ENCODE measurements at places on chromosomes 4 and X.

DNA sequence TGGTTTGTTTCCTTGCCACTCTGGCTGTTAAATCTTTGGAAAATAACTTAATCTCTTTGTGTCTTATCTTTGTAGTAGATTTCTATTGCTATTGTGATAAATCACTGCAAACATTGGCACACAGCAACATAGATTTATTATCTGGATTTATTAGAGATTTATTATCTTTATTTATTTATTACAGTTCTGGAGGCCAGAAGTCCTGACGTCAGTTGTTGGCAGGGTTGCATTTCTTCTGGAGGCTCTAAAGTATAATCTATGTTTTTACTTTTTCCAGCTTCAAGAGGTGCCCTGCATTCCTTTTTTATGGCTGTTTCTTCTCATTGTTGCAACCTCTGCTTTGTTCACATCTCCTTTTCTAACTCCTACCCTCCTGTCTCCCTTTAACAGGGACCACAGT is 542.8 kb downstream of the GRXCR1 start:
- DNase-seq, result no peak

GRCh38 chrX:153886915-153887314 is 942 bp upstream of the L1CAM start:
- no peak for DNase-seq

DNA sequence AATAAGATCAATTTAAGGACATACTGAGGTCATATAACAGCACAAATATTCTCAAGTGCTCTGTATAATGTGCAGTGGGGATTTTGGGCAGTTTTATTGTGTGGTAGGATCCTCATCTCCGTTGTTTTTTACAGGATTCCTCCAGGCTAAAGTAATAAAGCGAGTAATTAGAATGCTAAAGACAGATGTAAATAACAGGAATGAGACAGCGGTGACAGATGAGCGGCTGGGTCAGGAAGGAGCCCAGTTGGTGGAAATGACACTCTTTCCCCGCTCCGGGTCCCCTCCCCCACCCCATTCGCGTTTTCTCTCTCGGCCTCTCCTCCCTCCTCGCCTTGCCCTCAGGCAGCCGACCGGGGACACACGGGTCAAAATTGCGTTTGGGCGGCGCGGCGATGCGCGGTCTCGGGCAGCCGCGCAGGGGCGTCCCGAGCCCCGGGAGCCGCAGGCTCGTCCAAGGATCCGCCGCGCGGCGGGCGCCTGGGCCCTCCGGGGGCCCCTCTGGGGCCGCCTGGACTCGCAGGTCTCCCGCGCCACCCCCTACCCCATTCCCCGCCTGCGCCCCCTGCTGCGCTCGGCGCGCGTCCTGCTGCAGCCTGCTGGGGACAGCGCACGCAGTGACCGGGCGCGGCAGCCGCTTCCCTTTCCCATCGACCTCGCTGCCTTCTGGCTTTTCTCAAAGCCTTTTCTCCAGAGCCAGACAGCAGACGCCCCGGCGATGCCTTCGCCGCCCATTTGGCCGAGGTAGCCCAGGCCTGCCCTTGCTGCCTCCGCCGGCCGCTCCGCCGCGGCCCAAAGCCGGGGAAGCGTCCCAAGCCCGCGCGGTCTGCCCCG is 16.2 kb downstream of the POU4F2 start:
- DNase-seq, result no peak

GRCh38 chrX:54633641-54634040 is 103.6 kb downstream of the GNL3L start:
- no peak for DNase-seq

DNA sequence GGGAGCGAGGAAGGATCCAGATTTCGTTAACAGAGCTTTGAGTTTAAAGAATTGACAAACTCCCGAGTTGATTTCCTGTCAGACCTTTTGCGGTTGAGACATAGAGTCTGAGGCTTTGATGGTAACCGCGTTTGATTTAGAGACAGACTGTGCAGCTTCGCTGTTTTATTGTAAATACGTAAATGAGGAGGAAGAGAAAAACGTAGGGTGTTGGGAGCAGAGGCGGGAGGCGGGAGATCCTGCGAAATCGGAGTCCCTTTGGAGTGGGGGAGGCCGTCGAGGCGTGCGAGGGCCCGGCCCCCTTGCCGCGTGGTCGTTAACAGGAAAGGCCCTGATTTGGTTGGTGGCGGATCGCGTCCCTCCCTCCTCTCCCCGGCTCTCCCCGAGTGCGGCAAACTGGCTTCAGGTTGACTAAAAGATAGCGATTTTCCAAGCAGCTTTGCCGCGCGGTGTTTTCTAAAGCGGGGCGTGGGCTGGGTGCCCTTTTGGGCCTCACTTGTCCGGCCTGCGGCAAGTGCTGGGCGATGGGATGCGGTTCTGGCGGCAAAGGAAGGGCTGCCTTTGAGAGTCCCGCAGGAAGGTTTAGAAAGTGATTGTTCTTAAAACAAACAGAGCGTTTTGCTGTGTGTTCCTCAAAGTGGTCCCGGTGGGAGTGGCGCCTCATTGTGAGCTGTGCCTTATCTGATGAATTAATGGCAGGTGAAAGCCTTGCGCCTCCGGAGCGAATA is 857 bp downstream of the SCML1 start:
- DNase-seq, result no peak

GRCh38 chr4:127586922-127587571 is 45.7 kb upstream of the INTU start:
- no peak for DNase-seq

- no peak for DNase-seq
Observed at GRCh38 chr4:29558789-29559188, 1161.4 kb upstream of the PCDH7 start.

DNA sequence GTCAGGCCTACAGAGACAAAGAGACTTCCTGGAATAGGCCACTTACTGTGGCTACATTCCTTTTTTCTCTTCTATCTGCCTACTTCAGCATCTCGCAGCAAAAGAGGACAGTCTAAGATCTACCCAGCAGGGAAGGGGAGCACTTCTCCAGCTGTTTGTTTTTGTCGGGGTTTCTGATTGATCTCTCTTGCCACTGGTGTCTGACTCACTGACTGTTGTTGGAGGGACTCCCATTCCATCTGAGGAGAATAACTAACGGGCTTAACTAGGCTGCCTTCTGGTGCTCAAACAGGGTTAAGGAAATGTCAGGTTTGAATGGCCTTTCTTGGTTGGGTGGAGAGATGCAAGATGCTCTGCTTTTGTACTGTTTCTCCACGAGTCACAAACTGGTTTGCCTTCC is 100.2 kb upstream of the TMEM164 start:
- no peak for DNase-seq

DNA sequence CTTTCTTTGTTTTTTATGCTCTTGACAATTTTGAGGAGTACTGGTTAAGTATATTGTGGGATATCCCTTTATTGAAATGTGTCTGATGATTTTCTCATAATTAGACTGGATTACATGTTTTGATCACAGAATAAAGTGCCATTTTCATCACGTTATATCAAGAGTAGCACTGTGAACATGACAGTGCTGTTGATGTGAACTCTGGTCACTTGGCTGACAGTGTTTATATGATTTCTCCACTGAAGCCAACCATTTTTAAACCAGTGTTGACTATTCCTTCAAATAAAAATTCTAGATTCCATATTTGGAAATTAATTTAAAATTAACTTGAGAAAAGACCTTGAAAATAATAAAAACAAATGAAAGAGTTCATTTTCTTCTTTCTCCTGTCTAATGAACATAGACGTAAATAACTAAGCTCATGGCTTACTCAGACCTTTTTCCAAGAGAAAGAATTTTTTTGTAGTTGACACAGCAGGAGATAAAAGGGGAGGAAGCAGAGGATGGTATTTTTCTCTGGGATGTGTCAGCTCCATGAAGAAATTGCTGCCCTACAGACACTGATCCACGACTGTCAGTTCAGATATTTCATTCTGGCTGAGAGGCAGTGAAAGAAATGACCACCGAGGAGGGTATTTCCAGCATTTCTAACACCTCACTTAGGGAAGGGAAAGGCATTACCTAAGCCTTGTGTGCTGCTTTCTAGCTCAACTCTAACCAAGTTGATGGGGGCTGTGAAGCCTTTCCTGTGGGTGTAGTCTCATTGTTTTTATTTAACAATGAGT is 150.9 kb upstream of the ANK2 start:
- DNase-seq, result no peak

- no peak for DNase-seq
Observed at GRCh38 chrX:17047224-17047623, 100.8 kb downstream of the REPS2 start.

DNA sequence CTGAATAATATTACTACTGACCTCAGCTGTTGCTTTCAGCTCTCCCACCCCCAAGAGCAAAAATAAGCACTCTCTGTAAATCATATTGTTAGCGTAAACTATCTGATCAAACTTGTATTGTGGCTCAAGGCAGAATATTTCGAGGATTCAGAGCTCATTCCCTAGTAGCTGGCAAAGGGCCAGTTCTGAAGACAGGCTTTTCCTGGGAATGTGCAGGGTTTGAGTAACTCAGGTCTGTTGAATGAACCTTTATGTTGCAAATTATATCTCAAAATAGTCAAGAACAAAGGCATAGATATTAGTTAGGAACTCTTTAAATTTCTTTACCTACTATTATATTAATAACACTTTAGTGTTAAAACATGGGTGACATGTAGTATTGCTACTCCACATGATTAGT is 454.9 kb downstream of the CCSER1 start:
- no peak for DNase-seq

DNA sequence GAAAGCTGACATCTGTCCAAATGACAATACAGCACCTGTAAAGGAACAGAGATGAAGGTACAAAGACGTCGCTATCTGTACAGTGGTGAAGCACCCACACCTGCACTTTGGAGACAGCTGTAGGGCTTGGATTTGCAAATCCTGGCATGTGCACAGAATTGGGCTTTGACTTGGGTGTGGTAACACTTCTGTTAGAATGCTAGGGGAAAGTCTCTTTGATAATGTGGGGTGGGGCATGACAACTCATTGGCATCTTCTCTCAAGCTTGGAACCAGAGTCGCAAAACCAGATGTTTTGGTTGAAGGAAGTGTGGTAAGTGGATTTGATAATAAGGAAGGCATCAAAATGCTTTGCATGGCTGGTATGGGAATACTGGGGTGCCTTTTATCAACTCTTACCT is 55.5 kb downstream of the VCX3B start:
- no peak for DNase-seq

GRCh38 chr4:8241895-8242696 is 27.5 kb upstream of the HTRA3 start:
- no peak for DNase-seq

GRCh38 chr4:98467627-98468072 is 190.8 kb downstream of the TSPAN5 start:
- no peak for DNase-seq

DNA sequence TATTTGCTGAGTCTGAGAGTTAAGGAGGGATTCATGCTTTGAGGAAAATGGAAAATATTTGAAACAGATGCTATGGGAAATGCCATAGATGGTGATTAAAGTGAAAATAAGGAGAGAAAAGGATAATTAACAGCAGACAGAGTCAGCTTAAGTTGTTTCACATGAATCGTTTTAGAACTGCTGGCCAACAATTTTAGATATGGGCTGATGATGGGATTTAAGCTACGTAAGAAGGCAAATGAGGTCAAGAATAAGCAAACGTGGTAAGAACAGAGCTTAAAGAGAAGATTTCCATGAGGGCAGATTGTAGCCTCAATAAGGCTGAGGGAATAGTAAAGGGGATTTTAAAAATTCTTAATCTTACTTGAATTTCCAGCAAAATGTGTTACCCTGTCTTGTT is 77.9 kb downstream of the MFAP3L start:
- no peak for DNase-seq

DNA sequence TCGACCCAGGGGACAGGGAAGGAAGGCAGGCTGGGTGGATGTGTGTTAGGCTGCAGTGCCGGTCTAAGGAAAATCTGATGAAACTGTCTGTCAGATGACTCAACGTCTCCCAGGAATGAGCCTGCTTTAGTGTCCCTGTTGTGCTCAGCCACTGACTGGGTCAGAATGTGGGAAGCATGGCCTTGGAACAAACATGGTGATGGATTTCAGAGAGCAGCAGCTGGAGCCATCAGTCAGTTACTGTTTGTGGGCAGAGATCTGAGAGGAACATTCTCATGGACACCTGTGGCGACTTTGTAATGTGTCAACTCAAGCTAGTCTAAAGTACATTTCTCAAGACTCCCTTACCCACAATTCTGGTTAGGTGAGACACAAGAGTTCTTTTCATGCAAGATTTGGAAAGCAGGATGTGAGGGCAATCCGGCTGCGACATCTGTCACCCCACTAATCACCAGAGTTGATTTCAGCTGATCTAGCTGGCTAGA is 63.2 kb downstream of the ANAPC10 start:
- DNase-seq, result no peak

DNA sequence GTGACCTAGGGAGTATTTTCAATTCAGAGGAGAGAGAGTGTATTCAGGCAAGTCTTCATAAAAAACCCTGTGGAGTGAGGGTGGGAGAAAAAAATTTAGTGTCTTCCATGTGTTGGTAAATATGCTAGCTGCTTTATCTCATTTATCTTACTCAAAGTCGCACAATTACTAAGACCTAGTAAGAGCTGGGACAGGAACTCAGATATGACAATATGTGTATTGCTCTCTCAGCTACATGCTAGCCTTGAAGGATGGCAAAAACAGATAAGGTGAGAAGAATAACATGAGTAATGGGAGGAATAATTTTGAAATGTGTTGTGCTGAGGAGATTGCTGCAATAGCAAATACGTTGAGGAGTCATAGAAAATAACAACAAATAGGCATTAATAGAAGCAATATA is 458.6 kb downstream of the SH2D1A start:
- no peak for DNase-seq

Measured in cortex of kidney (tissue), 1 donor.